ENCODE measurements at places on chromosomes 5 and 9.
A peak's percentile ranks its signal among the peaks of the same experiment; 100 is the strongest.

DNA sequence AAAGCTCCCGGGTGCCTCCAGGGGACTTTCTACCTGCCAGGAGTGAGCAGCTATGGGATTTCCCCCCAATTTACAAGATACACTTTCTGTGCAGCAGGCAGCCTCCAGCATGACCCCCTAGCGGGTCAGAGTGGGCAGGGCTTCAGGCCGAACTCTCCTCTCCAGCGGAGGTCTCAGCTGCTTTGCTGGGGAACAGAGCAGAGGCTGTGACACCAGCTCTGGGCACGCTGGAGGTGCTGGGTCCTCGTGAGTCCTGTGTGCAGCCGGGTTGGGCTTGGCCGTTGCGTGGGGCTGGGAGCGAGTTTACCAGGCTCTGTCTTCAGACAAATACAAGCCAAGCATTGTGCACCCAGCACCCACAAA, 2.9 kb downstream of the NRARP start:
- no peak for ATAC-seq

- no peak for ATAC-seq
Observed at GRCh38 chr9:136171009-136171800, 33.7 kb downstream of the LHX3 start.

DNA sequence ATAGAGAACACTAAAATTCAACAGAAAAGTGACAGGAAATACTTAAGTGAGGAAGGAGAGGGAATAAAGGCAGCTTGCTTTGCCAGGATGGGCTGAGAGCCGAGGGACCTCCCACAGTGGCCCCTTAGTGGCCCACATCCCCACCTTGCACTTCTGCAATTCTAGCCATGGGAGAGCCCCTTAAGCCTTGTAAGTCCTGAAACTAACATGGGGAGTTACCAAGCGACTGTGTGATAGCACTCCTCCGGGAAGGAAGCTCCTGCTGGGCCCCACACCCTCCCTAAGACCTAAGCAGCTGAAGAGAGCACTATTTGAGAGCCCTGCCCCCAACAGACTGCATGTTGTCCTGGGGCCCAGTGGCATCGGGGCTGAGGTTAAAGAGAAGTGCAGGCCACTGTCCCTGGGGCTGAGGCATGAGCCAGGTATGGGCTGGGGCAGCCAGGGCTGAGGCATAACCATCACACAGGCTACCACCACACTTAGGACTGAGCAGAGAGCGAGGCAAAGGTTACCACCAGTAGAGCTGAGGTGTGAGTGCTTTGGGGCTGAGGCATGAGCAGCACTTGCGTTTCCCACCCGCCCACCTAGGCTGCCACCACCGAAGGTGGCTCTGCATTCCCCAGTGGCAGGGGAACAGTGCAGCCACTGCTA, 301.8 kb upstream of the TRPC7 start:
- no peak for ATAC-seq

DNA sequence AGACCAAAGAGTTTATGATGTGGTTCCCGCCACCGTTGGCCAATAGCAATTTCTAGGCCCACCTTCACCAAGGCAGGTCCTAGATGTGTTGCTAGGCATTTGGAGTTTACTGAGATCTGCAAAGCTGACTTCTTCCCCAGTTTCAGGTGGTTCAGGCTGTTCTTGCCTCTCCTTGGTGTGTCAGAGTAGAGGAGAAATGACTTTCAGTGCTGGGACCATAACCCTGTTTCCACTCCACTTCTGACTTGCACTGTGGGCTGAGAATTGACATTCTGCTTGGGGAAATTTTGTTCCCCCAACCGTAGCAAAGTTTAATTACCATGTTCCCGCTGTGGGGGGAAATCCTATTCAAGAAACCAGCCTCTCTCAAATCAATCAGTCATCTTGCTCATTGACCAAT, 128.0 kb upstream of the GABRP start:
- ATAC-seq: peak; percentile 74

- ATAC-seq: no peak
Observed at GRCh38 chr5:113608113-113608596, 94.7 kb downstream of the YTHDC2 start.

All from stimulated activated memory B cell treated with anti-CD40 and anti-IgM and Interleukin-4, amounts not matched to agents 10 μg/mL and 1 μg/mL and 100 μg/mL, for 72 hours (primary cell).